ENCODE measurements at places on chromosomes 3 and 15.

DNA sequence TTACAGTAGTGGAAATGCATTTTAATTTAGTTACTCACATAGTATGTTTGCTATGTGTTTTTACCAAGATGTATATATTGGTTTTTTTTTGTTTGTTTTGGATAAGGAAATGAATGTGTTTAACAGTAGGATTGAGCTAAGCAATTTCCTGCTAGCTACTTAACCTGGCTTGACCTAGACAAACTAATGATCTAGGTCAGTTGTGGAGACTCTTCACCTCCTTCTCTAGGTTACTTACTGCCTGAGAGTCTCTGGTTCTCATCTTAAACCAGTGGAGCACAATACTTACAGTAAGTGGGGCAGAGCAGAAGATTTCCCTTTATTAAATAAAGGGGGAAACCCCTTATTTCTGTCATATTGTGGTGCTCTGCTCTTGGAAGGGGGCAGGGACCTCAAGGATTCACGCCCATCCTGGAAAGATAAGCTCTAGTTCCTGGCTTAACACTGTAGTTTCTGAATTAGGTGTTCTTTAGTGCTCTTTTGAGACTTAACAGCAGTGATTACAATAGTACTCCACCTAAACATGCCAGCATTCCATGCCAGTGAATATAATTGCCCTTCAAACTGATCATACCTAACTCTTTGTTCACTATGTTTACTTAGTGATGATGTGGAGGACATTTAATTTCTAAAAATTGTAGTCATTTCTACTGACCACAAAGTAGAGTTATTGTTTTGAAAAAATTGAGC is 79.9 kb downstream of the UBP1 start:
- no peak for DNase-seq

DNA sequence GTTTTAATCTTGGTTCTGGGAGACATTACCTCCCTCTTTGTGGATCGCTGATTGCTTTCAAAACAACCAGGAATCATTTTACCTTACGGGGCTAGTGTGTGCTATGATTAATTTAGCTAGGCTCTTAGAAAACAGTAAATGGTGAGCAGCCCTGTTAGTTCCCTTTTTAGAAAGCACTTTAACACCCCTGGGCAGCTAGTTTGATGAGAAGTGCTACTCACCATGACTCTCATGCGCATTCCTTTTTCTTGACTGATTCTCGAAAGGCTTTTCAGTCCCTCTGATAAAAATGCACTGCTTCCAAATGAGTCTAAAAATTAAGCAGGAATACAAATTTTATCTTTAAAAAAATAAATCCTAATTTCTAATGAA is 75.3 kb upstream of the LEKR1 start:
- DNase-seq, result no peak

DNA sequence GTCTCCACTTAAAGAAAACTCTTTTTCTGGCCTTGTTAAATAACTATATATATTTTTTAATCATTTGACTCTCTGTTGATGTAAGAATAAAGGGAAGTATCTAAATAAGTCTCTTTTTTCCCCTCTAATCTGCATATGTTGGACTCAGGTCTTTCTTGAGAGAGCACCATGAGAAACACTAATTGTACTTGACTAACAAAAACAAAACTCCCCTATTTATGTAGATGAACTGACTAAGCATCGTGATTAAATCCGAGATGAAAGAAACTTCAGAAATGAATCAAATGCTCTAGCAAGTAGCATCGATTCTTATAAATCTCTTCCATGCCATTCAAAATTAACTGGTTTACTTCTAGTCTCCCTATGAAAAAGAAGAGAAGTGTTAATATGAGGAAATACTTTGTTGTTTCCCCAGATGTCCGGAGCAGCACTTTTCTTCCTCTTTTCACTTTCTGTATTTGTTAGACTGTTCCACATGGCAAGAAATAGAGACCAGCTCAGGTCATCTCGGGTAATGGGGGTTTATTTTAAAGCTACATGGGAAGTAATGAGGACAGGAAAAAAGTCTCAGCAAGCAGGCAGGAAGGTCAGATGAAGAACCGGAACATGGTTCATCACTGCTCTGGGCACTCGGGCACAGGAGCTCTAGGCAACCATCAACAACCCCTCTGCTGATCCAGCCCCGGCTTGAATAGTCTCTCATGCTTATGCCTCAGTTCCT is 288.3 kb downstream of the CNTN6 start:
- DNase-seq, result no peak

- DNase-seq, result no peak
Observed at GRCh38 chr3:168157903-168158302, 62.2 kb upstream of the GOLIM4 start.

- DNase-seq, result no peak
Observed at GRCh38 chr15:28094732-28095521, 4.2 kb downstream of the OCA2 start.

DNA sequence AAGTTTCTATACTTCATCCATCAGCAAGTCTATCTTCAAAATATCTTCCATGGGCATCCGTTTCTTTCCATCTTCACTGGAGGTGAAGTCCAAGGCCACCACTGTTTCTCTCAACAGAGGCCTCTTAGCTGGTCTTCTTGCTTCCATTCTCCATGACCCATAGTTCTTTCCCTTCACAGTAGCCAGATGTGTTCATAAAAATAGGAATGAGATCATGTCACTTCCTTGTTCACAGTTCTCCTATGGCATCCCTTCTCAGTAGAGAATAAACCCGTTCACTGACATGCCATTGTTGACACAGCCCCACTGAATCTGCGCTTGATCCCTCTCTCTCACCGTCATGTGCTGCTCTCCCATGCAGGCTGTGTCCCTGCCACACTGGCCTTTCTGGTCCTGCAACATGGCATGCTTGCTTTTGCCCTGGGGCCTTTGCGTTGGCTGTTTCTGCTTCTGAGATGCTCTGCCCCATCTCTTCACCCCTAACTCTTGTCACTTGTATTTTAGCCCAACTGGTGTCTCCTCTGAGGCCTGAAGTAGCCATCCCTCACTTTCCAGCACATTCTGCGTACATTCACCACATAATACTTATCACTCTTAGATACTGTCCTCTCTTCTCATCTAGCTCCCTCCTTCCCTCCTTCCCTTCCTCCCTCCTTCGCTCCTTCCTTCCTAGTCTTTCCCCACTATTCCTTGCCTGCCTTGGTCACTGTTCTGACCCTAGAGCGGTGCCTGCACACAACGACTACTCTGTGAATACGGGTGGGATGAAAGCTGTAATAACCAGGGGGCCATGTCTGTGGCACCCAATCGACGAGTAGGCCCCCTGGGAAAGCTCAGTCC is 42.0 kb downstream of the STARD5 start:
- no peak for DNase-seq

GRCh38 chr3:94336046-94336753 is 273.3 kb downstream of the NSUN3 start:
- peak; percentile 15 for DNase-seq

DNA sequence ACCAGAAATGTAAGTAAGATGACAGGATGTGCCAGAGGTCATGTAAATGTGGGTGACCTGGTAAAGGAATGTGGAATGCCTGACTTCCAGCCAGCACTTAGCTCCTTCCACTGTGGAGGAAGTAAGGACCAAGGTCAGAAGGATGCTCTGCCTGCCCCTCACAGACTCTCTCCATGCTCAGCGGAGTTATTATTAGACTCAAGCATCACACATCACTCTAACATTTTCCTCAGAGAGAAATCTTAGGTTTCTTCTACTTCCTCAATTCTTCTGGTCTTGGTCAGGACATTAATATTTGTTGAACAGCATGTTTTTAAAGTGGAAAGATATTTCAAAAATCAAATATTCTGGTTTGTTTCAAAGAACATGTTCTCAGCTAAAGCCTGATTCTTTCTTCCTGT is 231.4 kb upstream of the WNT5A start:
- no peak for DNase-seq

DNA sequence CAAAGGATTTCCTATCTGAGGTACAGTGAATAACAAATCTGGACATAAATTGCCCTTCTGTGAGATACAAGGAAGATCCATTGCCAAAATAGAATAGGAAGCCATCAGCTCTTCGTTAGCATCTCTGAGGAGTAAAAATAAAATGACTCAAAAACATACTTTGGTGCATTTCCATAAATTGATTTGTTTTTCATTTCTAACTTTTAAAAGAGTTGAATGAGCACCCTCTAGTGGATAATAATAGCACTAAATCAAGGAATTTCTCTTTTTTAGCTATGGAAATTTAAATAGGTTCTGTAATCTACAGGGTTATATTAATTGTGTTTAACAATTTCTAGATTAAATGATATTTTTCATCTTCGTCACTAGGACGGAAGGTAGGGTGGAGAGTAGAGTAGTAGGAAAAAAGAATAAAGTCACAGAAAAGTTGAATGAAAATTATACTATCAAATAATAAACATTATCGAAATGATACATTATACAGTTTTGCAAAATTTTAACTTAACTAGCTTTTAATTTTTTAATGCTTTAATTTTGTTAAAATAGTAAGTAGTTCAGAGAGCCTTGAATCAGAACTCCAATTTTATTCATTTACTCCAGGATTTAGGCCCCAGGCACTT is 6.4 kb downstream of the NSUN3 start:
- DNase-seq, result peak; percentile 28

DNA sequence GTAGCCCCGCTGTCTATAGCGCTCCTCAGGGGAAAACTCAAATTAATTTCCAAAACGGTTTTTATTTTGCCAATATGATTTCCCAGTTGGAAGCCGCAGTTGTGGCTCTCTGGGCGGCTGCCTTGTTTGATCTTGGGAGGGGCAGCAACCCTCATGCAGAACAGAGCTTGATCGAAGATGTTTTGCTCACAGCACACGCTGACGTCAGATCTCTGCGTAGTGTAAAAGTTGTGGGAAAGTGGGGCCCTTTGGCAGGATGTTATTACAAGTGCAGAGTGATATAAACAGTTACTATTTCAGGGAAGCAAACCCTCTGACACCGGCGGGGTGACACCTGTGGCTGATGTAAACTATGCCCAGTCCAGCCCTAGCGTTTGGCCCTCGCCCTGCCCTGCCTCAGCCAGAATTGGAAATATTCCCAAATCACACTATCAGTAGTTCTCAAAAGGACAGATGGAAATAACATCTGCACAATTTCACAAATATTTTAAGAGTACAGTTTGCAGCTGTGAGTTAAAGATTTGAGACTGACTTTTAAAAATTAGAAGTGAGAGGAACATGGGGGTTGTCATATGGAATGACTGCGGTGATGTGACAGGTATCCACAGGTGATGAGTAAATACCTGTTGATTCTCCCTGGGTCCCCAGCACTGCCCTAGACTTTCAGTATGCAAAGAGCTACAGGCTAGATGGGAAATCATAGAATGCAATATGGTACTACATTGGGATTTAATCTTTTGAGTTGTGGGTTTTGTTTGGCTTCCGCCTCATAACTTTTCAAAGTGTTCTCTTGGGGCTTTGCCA is 1.7 kb downstream of the SYNM start:
- DNase-seq, result peak; percentile 5

DNA sequence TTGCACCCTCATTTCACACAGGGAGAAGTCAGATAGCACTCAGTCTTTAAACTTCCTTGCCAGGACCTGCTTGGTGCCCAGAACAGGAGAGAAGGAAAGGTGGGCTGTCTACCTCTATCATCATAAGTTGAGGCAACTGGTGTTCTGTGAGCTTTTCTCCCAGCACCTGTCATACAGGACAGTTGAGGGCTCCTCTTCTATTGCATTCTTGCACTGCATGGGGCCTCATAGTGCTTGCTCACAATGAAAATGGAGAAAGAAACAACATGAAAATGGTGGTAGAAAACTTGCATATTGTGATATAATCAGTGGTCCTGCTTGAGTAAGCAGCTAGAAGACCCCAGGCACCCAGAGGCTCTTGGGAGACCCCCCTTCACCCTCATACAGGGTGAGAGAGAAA is 311.7 kb upstream of the GOLIM4 start:
- DNase-seq, result no peak

- no peak for DNase-seq
Observed at GRCh38 chr3:39149498-39150147, 3.8 kb downstream of the CSRNP1 start.

DNA sequence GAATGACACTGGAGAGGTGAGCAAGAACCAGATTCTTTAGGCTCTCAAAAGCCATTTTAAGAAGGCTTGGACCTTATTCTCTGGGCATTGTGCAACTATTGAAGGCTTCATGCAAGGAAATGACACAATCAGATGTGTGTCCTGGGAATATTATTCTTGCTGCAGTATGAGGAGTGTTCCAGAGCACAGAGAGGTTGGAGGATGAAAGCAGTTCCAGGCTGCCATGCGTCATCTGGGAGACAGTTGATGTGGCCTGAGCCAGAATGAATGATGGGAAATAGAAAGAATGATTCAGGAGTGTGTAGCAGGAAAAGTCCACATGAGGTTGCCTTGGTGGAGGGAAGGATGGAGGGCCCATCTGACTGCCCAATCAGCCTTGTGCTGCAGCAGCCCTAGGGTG is 123.1 kb downstream of the CHCHD6 start:
- DNase-seq, result no peak

DNA sequence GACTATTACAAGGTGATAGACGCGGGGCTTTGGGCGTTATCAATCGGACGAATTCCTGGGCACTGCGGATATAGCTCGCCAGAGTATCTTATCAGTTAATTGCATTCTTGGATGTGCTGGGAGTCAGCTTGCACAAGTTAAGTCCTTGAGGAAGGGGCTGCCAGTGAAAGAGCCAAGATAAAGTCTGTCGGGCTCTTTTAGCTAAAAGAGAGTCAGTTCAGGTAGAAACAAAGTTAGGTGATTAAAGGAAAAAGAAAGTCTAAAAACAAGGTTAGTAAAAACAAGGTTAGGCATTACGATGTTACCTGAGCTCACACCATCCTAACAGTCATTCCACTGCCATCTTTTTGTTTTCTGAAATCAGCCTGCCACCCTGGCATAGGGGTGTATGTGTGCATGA is 6.1 kb upstream of the MCF2L2 start:
- DNase-seq, result no peak

DNA sequence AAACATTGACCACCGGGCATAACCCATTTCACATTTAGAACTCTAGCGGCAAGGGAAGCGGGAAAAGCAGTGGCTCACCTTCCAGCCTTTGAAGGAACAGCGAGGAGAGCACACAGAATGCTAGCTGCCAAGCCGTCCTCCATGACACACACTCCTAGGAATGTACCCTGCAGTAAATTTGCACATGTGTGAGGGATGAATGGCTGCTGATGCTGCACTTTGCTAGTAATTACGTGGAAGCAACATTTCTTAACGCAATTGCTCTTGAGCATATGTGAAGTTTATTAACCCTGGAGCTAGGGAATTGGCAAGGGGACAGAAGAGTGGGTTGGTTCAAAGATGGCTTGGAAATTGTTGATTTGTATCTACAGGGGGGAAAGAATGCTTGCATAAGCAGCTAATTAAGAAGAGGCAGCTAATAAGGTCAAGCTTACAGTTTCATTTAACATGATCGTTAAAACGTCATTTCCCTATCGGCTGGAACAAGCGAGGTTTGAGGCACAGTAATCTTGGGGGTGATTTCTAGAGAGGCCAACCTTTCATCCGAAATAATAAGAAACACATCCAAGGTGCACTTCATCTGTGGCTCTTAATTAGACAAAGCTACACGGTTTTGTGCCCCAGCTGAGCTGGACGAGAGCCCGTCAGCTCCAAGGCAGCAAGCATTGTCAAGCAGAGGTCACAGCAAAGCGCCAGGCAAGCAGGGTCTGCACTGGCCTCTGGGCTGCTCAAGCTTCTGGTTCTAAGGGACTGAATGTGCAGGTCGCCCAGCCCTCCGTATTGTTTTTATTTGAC is 123.4 kb downstream of the CHSY1 start:
- no peak for DNase-seq
